ENCODE measurements at places on chromosomes 7 and 10.

- no peak for DNase-seq
These were observed 48.8 kb upstream of the CARD11 start for GRCh38 chr7:3092468-3092867.

GRCh38 chr10:77405771-77406241 lies 231.8 kb downstream of the KCNMA1 start:
- peak; percentile 67 for DNase-seq

DNA sequence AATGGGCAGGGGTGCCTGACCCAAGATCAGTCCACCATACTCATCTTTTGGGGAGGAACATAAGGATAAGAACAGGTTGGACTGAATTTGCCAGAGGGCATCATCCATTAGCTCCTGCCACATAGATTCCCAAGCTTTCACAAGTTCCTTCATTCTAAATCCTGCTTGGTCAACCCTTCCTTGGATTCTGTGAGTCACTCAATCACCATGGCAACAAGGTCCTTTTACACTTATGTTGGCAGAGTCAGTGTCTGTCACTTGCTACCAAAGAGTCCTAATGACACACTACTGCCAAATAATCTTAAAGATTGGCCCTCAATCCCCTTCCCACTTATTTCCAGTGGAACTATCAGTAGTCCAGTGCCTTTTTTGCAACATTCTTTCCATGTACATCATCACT lies 5.0 kb upstream of the LGI1 start:
- peak; percentile 39 for DNase-seq

DNA sequence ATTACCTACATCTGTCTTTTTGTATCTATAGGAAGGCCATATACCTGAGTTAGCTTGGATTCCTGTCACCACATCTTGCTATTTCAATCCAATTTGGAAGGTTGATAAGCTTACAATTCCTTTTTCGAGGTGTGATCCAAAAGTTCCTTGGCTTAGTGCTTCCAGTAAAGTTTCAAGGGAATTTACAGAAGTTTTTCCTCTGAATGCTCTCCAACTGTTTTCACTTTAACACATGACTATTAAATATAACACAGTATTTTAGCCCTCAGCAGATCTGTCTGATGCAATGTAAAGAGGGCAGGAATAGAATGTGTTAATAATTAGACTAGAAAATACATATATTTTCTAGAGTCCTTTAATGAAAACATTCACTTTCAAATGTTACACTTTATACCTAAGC lies 171.4 kb downstream of the DKK1 start:
- DNase-seq = no peak

- DNase-seq = no peak
These were observed 33.5 kb downstream of the SVOPL start for GRCh38 chr7:138667535-138668228.

DNA sequence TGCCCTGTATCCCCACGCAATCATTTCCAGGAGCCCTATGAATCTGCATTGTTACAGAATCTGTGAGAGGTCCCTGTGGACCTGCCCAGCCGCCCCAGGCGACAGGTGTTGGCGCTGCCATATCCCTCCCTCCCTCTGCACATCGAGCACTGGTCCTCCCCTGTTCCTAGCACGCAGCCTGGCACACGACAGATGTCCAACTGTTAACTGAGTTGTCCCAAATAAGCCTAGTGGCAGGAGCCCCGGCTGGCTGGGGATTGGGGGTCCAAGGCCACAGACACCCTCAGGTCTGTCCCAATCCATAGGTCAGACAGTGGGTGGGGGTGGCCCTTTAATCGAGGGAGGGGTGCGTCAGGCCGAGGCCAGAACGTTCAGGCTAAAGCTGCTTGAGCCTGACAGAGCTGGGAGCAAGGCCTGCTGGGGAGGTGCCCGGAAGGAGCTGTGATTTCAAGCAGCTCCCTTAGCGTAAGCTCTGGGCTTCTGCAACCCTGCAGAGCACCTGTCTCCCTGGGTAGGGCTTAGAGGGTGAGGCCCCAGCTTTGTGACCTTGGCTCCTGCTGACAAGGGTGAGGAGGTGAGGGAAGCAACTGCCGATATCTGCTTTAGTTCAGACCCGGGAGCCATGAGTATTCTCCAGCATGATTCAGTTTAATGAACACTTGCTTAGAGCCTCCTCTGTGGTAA lies 40.1 kb downstream of the ADRA2A start:
- no peak for DNase-seq

GRCh38 chr7:120583899-120584586 lies 273.9 kb downstream of the TSPAN12 start:
- peak; percentile 96 for DNase-seq

DNA sequence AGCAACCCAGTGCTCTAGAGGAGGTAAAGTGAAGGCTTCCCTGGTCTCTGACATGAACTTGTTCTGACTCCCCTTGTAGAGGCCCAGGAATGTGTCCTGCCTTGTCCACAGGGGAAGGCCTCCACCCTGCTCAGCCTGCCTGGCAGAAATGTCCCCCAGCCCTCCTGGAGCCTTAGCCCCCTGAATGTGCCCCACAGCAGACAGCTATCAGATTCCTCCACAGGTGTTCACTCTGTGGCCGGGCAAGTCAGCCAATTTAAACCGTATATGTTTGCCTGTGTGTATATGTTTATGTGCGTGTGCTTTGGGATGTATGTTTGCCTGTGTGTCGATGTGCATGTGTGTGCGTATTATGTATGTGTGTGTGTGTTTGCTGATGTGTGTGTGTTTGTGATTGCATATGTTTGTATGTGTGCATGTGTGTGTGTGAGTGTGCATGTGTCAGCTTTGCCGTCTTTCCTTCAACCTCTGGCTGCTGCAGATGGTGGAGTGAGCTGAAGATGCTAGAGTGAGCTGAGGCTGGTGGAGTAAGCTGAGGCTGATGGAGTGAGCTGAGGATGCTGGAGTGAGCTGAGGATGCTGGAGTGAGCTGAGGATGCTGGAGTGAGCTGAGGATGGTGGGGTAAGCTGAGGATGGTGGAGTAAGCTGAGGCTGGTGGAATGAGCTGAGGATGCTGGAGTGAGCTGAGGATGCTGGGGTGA lies 68.9 kb upstream of the ANTXRL start:
- DNase-seq = no peak

DNA sequence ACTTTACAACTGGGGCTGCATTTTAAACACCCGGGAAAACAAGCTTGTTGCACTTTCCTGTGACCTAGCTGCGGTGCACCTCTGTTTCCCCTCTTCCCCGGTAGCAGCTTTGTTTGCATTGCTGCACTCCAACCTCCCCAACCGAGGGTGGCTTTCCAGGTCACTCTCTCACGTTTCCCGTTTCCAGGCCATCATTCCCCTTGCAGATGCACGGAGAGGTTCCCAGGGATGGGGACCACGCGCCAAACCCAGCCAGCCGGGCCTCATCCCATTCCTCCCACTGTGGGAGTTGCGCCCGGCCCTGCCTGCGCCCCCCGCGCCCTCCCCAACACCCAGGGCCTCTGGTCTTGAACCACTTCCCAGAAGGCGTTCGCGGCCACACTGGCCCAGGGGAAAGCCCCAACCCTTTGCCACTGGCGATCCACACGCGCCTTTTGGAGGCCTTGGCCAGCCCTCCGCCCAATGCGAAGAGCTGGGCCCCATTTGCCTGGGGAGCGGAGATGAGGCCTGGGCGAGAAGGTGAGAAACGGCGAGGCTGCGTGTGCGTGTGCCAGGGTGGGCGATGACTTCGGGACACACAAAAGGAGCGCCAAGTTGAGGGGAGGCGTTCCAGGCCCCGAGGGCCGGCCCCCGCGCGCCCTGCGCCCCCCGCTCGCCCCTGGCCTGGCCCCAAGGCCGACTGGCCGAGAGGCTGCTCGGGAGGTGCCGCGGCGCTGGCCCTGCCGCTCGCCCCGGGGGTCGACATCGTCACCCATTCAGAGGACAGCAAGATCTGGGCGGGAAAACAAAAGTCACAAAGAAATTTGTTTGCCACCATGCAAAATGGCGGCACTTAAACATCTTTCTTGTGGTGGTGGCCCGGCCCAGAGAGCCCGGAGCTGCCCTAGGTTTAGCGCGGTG lies 15.9 kb downstream of the SKIDA1 start:
- no peak for DNase-seq

DNA sequence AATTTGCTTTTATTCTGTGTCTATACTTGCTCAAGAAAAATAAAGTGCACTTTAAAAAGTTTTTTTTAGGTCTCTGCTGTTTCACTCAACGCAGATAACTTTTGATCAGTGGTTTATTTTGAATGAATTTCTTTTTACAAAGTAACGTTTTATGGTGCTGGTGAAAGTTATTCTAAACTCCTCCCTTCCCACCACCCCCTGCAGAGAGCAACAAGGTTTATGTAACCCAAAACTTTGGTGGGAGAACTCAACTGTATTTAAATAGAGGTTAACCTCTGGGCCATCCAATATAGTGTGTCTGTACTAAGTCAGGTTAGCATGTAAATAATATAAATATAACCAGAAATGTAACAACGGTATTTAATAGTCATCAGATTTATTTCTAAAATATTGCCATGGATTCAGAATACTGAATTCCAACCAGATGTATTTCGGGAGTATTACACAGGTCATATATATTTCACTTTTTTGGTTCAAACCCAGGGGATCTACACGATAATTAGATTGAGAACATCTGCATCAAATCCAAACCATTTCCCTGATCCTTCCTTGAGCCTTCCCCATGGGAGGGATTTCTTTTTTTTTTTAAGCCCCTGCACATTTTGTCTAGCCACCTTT lies 3.9 kb upstream of the CUX1 start:
- DNase-seq = no peak

DNA sequence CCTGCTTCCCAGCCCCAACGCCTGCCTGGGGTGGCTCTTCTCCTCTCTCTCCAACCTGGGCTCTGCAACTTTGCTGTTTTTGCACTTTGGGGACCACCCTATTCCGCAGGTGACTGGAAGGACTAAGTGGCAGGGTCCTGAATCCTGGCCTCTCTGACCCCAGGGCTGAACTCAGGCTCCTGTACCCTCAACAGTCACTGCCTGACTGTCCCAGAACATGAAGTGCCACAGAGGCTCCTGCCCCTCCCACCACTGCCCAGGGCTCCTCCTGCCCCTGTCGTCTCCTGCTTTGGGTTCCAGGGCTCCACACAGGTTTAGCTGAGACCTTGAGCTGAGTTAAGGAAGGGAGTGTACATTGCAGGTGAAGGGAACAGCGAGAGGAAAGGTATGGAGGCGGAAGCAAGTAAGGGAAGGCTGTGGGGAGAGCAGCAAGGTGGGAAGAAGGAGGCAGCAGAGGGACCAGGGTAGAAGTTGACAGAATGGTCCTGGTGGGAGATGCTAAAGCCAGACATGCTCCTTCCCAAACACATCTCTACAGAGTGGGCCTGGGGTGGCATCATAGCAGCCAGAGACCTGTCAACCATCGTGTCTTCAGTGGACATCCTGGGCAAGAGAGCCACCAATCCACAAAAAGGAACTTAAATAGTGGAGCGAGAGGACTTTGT lies 5.7 kb upstream of the GRID1 start:
- no peak for DNase-seq

DNA sequence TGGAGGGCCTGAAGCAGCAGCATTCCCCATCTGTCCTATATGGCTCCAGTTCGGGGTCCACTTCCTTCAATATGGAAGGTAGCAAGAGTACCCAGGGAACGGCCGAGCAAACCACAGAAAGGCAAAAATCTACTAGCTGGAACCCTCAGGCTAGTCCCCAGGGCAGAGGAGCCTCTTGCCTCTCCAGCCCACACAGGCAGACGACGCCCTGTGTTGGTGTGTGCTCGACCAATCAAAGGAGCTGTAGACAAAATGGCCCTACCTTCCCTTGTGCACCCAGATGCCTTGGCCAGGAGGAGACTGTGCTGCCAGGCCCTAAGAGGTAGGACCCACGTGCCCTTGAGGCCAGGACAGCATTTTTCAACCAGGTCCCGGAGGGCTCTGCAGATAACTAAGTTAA lies 91.5 kb downstream of the FAM53B start:
- no peak for DNase-seq

DNA sequence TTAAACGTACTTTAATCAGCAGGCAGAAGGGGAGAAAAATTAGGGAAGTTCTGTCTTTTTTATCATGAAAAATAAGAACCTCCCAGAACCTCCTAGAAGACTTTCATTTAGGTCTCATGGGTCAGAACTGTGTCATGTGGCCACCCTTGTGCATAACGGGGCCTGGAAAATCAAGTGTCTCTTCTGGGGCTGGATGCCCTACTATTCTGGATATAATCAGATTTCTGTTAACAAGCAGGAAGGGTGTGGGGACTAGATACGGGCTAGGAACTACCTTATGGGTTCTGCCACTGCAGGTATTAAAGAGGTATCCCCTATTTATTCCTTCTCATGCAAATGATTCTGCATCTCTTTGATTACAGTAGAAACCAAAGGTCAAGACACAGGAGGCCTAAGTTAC lies 14.1 kb downstream of the LANCL2 start:
- no peak for DNase-seq

DNA sequence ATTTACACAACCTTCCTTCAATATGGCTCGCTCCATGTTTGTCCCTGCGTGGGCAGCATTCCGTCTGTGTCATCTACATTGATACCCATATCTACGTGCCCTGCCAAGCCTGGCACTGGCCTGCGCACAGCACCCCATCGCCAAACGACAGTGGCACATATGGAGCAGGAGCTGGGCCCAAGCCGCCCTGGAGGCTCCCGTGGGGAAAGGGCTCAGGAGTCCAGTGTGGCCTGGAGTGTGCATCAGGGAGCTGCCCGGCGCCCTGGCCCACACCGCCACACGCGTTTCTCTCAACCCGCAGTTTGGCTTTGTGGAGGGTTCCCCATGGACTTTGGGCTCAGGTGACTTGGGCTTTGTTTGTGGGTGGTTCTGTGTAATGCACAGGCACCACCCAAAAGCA lies 273.2 kb downstream of the PTPRN2 start:
- no peak for DNase-seq

DNA sequence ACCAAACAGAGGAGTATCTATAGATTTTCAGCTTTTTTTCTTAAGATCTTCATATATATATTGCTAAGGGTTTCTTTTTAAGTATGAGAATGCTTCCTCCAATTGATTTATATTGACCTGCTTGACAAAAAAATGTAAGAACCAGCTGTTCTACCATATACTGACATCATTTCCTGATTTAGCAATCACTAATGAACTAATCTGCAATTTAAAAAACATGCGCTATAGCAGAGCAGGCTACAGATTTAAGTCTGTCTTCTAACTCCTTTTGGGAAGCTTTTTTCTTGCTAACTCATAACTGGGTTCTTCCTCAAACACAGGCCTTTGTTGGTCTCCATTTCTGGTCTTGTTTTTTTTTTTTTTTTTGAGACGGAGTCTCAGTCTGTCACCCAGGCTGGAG lies 33.2 kb downstream of the ABCC2 start:
- no peak for DNase-seq

GRCh38 chr10:33117816-33118215 lies 159.8 kb upstream of the ITGB1 start:
- no peak for DNase-seq

DNA sequence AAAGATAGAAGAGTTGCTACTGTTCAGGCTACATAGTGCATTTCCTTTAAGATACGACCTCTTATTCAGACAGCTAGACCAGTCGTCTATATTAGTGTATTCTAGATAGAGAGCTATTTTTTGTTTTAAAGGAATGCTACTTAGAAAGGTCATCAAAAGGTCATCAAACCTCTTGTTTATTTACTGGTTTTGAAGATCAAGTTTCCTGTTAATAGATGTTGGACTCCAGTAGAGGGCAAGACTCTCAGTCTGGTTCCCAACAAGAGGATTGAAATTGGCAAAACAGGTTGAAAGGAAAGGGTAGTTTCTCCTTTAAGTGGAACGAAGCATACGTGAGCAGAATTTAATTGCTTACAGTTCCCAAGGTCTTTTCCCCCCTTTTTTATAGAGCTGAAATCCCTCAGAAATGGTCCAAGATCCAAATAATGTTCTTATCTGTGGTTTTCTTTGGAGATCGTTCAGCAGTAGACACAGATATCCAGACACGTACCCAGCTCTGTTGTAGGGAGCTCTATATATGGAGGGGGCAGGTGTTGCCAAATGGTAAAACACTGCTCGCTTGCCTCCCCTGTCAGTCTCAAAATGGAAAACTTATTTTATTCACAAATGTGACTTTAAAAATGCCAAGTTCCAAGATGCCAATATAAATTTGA lies 37.2 kb downstream of the BAMBI start:
- DNase-seq = no peak
